ENCODE measurements at places on chromosomes 12 and 14.

GRCh38 chr12:69435644-69436043 is 34.5 kb upstream of the FRS2 start:
- no peak for DNase-seq

- DNase-seq, result no peak
Measured at GRCh38 chr14:98219638-98220037, 1052.4 kb downstream of the BCL11B start.

GRCh38 chr12:107091989-107092641 is 1.2 kb downstream of the CRY1 start:
- no peak for DNase-seq

GRCh38 chr14:94014382-94014781 is 11.8 kb upstream of the OTUB2 start:
- DNase-seq, result no peak

DNA sequence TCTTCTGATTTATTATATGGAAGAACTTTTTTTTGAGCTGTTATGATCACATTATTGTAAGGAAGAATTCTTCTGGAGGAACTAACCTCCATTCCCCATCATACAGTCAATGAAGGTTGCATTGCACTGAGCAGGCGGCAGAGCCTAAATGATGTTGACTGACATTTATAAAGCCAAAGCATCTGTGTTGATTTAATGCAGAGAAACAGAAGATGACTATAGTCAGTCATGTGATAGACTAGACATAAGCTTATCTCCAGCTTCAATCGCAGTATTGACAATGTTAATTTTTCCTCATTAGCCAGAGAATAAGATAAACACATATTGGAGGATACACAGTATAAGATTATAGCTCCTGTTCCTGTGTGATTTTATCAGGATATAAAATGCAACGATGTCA is 82.0 kb downstream of the PRICKLE1 start:
- DNase-seq, result no peak

- no peak for DNase-seq
Measured at GRCh38 chr14:21825149-21825743, 151.6 kb upstream of the OR4E1 start.
